ENCODE measurements at places on chromosomes 7 and 10. TPM values are rescaled to one million over a fixed set of nuclear protein-coding genes. Genes with fewer than 3 reads are reported as not detected.
A peak's percentile ranks its signal among the peaks of the same experiment; 100 is the strongest.

The CCDC7 gene
- polyA plus RNA-seq = 3.5 TPM

The FOXL3 gene
- not detected for polyA plus RNA-seq

The CFAP43 gene
- 33.7 TPM for polyA plus RNA-seq

GRCh38 chr7:21427182-21427870 is 557 bp upstream of the SP4 start:
- DNase-seq = peak; percentile 89

GRCh38 chr10:13728898-13729535 is 142.3 kb downstream of the PRPF18 start:
- DNase-seq = no peak

DNA sequence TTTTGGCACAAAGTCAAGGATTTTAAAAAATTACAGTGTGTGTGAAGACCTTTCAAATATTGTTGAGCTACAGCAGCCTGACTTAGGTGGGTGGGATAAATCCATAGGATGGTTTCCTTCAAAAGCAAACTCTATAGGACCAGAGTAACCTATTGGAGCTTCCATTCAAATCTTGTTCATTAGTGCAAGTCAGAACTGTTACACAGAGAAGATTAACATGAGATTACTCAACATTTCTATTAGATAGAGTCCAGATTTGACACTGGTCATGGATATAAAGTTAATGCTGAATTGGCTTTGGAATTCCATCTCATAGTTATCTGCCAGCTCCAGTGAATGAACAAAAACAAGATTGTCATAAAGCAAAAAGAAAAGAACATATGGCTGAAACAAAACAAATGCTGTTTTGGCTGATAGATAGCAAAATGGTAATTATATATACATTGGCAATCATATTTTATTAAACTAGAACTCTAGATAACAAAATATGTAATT is 129.6 kb upstream of the SEMA3A start:
- no peak for DNase-seq

DNA sequence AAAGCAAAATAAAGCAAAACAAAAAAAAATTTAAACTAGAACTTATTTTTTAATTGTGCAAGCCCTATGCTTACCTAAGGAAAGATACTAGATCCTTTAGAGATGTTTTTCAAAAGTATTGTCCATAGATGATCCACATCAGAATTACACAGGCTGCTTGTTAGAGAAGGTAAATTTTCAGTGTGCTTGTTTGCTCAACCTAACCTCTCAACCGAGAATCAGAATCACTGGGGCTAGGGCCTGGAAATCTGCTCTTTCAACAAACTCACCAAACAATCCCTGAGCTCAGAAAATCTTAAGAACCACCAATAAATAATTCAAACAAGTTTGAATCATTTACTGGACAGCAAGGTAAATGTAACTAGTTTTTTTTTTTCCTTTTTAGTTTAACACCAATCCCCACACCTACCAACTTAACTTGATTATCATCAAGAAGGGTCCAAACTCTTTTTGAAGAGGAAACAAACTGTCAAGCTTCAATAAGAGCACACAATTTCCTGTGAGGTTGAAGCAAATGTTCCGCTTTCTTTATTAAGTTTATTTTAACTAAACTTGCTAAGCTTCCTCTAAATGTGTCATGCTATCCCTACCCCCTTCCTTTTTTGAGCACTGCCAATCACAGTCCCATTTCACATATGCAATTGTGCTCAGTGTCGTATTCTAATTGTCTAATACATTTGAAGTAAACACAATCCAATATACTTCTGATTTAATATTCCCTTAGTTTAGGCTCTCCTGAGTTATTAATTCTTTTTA is 7.4 kb upstream of the TSPAN33 start:
- DNase-seq = no peak

- no peak for DNase-seq
These were observed 164.4 kb downstream of the TPK1 start for GRCh38 chr7:144671429-144671828.

GRCh38 chr10:73931767-73932619 is 21.1 kb downstream of the PLAU start:
- no peak for DNase-seq

DNA sequence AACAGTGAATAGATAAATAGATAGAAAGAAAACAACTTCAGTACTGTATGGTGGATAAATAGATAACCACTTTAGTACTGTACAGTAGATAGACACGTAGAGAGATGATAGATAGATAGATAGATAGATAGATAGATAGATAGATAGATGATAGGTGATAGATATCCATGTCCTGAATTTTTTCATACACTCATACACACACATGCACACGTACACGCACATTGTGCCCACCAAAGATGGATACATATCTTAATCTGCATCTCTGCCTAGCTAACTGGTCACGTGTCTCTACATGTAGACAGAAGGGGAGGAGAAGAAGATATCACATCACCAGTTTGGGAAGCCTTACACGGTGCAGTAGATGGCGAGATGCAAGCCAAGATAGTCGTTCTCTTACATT is 99.2 kb downstream of the ARID5B start:
- no peak for DNase-seq

- no peak for DNase-seq
These were observed 16.8 kb upstream of the LARP4B start for GRCh38 chr10:948347-948746.

The ZNF804B gene
- 0.14 TPM for polyA plus RNA-seq

The FANK1 gene
- polyA plus RNA-seq = 10.2 TPM
